ENCODE measurements at places on chromosomes 13 and 19.

- no peak for DNase-seq
These were observed 386.5 kb upstream of the SPRY2 start for GRCh38 chr13:80727321-80727975.

DNA sequence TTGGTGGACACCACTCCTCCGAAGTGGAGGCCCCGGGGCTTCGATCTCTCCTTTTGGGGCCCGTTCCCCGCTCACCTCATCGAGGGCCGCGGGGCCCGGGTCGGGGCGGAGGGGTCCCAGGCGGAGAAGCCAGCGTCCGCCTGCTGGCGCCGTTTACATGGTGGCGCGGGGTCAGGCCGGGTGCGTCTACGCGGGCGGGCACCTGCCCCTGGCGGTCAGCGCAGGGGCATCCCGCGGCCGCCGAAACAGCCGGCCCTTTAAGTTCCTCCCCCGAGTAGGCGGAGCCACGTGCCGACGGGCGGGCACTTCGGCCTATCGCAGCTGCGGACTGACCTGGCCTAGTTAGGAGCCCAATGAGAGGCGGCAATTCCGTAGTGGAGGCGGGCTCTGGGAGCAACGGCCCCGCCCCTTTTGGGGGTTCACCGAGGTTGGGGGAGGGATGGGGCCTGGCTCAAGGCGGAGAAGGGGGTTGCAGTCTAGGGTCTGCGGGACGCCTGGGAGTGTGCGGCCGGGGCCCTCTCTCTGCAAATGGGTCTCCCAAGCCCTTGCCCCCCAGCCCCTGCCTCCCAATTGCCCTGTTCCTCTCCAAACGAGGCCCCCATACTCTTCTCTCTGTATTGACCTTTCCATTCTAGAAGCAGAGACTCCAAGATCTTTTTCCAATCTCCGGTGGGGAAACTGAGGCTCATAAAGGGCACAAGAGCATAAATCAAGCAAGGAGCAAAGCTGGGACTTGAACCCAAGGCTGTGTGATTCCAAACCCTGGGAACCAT is at the start of gene ABHD8:
TSS of gene ABHD8 (minus strand) at position 259 of the 773 bp plus-strand sequence. CDS start 1,809 bp downstream, outside the sequence.
- peak; percentile 97 for DNase-seq

DNA sequence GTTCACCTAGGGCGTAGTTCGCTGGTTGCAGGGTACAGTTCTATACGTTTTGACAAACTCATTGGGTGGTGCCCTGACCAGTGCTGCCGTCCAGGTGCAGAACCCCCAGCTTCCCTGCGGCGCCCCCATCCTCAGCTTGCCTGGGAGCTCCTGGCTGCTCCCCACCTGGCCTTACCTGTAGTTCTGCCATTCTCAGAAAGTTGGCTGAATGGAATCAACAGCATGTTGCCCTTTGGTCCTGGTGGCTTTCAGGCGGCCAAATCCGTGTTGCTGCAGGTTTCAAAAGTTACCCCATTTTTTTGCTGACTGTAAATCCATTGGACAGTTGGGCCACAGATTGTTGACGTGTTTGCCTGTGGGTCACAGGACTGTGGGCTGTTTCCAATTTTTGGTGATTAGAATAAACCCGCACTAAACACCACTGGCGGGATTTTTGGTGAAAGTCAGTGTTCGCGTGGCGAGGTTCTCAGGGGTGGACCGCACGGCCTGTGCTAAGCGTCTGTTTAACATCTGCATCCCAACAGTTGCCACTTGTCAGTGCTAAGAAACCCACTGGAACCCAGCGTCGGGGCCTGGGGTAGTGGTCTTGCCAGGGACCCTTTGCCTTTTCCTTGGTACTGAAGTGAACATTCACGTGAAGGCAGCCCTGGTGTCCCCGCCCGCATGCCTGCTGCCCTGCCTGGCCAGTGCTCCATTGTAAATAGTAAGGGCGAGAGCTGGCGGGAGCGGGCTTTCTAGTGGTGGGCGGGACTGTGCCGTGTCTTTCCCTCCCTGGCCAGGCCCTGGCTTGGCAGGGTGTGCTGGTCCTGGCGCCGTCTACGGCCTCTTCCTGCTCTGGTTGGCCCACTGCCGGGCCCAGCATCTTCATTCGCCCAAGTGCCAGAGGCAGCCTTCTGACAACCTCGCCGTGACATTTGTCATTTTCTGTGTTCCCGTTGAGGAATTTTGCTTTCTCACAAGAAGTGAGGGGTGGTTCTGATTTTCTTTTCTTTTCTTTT is 3.3 kb downstream of the DOT1L start:
- no peak for DNase-seq

DNA sequence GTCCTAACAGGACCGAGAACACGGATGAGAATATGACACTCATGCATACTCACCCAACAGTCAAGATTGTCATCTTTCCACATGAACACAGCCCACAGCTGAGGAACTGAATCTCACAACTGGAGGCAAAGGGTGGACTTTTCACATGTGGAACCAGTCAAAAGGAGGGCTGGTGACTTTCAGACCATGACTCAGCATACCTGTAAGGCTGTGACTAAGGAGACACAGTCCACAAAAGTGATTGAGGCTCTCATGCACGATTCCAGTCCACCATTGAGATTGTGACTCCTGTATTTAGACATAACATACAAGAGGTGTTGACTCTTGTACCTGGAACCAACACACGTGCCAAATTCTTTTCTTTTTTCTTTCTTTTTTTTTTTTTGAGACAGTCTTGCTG is 40.0 kb downstream of the ZNF729 start:
- no peak for DNase-seq

DNA sequence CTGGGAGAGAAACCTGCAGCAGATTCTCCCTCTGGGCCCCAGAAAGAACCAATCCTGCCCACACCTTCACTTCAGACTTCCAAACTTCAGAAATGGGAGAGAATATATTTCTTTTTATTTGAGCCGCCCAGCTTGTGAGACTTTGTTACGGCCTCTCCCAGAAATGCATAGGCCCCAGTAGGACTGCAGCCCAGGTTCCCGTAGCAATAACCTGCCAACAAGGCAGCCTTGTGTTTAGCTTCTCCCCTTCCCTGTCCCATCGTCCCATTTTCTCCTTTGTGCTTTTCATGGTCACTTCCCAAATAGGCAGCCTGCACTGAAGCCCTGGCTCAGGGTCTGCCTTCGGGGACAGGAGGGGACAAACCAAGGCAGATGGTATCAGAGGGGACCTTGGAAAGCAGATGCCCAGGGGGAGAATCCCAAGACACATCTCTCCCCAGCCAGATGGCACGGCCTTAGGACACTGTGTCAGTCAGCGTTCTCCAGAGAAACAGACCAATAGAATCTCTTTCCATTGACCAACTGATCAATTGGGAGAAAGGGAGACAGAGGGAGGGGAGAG is 3.7 kb upstream of the ARHGEF7 start:
- no peak for DNase-seq

DNA sequence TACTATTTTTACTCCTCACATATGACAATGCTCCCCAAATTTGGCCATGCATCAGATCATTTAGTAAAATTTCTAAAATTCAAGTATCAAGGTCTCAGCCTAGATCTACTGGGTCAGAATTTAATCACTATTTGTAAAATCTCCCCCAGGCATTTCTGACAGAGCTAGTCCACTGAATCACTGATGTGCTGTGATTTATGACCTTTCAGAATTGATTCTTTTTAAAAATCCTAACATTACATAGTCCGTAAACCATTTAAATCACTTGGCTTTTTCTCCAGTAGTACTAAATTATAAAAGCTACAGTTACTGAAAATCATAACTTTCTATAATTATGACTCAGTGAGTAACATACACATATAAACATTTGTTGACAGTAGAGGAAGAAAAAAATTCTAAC is 92.8 kb upstream of the RAP2A start:
- DNase-seq, result no peak

DNA sequence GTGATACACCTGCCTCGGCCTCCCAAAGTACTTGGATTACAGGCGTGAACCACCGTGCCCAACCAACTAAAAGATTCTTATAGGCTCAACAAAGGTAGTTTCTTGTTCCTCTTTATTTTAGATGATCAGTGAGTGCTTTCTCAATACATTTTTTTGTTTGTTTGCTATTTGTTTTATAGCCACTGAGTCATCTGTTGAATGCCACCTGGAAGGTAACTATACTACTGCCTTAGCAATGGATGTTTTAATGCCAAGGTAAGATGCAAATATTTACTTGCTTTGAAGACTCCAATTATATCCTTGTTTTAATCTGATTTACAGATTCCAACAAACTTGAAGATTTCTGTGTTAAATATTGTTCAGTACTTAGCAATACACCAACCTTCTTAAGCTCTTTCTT is 2807.4 kb upstream of the PCDH20 start:
- DNase-seq, result no peak

DNA sequence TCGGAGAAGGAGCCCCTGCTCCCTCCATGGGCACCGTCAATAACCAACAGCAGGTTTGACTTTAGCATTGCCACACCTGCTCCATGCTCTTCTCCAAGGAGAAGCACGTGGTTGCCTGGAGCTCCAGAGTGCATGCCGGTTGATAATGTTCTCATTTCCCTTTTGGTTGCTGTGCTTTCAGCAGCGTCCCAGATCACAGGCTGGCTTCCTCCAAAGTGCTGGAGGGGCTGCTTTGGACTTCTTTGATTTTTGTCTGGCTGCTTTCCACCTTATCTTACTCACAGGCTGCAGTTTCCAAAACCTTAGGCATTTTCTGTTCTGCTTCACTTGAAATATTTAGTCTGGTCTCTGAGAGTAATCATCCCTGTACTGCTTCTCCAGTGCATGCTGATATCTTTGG is 123.8 kb upstream of the IRS2 start:
- no peak for DNase-seq

- no peak for DNase-seq
These were observed 39.2 kb downstream of the TNFRSF19 start for GRCh38 chr13:23609414-23609760.

DNA sequence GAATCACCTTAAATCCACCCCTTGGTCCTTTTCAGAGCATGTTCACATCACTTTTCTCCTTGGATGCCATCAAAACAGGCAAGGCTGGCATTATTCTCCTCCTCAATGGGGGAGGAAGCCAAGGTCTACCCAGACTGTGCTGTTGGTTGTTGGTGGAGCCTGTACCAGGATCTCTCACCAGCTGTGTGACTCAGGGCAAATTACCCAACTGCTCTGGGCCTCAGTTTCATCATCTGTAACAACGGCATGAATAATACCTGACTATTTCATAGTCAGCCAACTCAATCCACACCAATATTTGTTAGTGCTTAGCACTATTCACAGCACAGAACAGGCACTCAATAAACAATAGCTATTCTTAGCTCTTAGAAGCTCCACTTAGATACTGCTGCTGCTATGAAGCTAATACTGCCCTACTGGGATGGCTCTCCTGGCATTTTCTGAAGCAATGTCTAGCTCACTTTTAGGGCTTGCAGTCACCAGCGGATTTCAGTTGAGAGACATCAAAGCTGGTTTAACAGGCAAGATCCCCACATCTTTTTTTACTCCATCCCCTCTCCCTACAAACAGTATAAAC is 116.9 kb downstream of the CCNA1 start:
- DNase-seq, result no peak

DNA sequence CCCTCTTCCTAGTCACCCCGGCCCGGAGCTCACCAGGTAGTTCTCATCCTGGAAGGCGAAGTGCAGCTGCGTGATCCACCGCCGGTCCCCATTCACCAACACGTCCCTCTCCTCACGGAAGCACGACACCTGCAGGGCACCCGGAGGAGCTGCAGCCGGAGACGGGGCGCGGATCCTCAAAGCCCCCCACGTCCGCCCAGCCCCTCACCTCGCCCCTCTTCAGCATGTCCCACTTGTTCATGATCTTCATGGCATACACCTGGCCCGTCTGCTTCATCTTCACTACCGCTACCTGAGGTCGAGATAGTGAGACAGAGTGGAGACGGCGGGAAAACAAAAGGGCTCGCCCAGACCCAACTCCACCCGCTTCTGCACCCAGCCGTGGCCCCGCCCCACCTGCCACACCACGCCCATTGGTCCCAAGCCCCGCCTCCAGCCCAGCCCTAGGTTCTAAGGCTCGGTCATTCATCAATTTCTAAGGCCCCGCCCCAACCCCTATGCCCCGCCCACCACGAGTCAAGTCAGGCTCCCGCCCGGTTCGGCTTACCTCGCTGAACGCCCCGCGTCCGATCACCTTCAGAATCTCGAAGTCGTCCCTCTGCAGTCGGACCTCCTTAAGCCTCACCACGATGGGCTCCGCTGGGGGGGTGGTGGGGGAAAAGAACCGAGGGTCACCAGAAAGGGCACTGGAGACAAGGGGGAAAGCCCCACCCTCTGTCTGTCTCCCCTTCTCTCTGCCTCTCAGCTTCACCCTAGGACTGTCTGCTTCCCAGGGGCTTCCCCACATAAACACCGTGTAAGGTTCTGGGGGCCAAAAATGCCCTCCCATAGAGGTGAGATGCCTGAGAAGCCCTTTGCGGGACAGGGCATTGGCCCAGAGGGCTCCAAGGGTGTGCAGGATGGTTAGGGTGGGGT is 2.8 kb downstream of the DMPK start:
- peak; percentile 82 for DNase-seq

DNA sequence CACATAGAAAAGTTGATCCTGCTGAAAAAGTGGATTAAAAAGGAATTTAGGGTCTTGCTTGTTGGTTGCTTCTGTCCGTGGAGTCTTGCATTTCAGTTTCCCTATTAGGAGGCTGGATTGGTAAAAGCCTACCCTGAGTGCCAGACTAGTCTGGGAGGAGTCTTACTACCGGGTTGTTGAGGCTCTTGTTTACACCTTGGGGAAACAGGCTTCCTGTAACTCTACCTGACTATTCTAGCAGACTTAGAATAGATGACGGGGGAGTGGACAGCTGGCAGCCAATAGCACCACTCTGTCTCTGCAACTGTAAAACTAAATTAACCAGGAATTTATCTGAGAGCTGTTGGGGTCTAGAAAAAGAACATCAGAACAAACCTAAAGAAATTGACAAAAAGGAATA is 11.3 kb upstream of the MPHOSPH8 start:
- no peak for DNase-seq

GRCh38 chr13:36031490-36031889 is 99.7 kb downstream of the DCLK1 start:
- DNase-seq, result no peak

DNA sequence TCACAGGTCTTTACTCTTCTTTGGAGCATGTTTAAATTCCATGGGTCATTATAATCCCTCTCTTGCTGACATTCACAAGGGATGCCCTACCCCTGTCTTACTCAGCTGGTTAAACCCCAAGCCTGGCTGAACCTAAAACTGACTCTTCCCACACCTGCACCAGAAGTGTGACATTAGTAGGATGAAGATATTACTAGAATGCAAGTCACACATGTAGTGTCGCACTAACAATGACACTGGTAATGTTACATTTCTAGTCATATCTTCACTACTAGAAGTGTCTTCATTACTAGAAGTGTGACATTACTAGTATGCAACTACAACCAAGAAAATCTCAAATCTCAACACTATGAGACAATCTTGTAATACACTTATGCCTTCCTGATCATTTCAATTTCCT is 14.2 kb downstream of the ZAR1L start:
- DNase-seq, result no peak

Data from RPMI8226 (cell line).